ENCODE measurements at places on chromosomes 6 and 20.
A peak's percentile ranks its signal among the peaks of the same experiment; 100 is the strongest.

GRCh38 chr20:51331481-51331880, 211.0 kb downstream of the NFATC2 start:
- DNase-seq: no peak

DNA sequence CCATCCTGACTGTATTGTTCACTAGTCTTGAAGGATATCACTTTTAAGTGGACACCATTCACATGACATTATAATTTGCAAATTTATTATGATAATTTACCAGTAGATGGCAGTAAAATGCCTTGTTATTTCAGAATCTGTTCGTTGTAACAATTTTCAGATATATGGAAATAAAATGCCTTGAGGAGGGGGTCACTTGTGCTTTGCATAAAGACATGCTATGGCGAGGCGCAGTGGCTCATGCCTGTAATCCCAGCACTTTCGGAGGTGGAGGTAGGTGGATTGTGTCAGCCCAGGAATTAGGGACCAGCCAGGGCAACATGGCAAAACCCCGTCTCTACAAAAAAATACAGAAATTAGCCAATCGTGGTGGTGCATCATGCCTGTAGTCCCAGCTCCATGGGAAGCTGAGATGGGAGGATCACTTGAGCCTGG, 9.0 kb upstream of the NCOA6 start:
- peak; percentile 56 for DNase-seq

- no peak for DNase-seq
These were observed 2.0 kb downstream of the LY86 start for GRCh38 chr6:6590530-6590929.

- DNase-seq: no peak
These were observed 17.8 kb upstream of the TAGAP start for GRCh38 chr6:159062564-159062945.

DNA sequence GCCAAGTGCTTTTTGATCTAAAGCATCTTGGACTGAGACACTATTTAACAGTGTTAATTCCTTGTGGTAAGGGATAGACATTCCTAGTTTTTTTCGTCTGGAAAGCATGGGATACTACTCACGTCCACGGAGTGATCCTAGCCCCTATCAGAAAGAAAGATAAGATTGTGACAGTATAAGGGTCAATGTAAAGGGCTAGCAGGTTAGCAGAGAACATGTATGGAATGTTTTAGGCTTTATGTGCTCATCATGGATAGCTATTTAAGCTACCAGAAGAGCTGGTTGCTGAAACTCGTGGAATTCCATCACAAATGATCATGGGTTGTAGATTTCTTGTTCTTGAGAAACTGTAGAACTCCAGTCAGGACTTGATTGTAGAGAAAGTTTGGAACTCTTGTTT, 32.1 kb downstream of the CYB5R4 start:
- DNase-seq: no peak

- no peak for DNase-seq
These were observed 45.5 kb downstream of the TRAM2 start for GRCh38 chr6:52531396-52531795.

GRCh38 chr20:57620274-57620990, at the start of gene ZBP1:
Gene ZBP1, minus strand, starts transcription at chr20:57620426. Its CDS starts 131 bp downstream, at chr20:57620295.
- no peak for DNase-seq

DNA sequence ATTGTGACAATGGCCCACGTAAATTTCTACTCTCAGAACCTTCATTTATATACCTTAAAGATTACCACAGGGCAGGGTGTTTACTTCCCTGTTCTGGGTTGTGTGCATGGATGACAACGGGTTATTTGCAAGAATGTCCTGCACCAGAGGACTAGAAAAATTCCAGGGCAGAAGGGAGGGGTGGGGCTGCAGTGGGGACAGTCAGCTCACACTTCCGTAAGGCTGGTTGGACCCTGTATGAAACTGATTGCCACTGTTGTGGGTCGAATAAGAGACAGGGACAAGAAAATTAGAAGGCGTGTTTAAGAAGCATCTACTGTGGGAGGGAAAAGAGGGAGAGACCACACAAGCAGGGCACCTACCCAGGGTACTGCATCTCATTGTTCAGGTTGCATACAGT, 96.5 kb downstream of the SNAP25 start:
- no peak for DNase-seq

GRCh38 chr6:33597551-33598322, 17.7 kb upstream of the BAK1 start:
- DNase-seq: no peak

DNA sequence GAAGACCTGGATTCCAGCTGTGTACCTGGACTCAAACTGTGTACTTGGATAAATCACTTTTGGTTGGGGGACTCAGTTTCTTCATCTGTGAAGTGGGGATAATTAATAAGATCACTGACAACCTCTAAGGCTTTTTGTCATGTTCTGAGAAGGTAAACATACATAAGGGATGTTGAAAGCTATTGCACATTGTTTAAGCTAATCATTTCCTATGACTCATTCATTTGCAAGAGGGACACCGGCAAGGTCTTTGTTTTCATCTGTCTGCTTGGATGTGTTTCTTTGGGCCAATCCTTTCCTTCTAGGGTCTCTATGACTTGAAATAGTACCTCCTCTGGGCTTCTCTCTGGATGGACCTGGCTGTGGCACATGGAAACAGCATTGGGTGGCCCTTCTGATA, 6.8 kb downstream of the PROKR2 start:
- no peak for DNase-seq

DNA sequence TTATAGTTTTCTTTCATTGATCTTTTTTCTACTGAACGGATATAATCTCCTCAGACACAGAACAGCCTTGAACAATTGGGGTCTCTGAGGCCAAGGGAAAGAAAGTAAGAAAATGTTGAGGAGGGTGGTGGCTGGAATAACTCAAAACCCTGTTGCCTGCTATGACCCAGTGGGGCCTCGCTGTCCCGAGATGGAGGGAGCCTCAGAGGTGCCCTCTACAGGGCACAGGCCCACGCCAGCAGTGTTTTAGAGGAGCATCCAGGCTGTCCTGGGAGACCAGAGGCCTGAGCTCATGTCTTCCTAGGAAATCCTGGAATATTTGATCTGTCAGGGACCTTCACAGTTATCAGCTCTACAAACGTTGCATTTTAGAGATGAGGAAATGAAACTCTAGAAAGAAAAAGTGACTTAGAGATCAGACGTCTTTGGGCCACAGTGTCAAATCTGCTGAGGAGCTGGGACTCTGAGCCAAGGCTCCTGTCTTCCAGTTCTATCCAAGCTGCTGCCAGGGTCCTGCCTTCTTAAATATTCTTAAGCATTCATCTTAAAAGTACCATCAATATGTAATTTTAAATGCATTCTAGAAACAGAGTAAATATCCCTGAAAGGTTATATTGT, 26.3 kb downstream of the ALDH5A1 start:
- peak; percentile 8 for DNase-seq

- peak; percentile 58 for DNase-seq
These were observed 211.6 kb upstream of the SNX9 start for GRCh38 chr6:157611406-157611805.

- no peak for DNase-seq
These were observed 60.8 kb downstream of the NPEPL1 start for GRCh38 chr20:58753267-58753921.

DNA sequence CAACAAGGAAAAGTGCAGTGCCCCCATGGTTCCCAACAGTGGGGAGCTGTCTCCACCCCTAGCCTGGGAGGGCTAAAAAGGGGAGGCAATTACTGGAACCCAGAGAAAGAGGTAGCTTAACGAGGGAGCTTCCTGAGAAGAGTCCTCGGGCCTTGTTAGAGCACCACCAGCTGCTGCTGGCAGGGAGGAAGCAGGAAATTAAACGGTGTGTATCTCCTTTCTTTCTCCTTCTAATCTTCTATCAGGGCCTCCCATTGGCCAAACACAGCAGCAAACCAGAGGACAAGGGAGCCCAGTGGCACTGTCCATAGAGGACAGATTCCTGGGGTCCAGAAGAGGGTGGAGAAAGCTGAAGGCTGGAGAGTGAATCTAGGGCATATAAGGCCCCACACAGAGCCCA, 7.6 kb upstream of the BTN2A2 start:
- no peak for DNase-seq

- no peak for DNase-seq
These were observed 2.8 kb downstream of the SNAI1 start for GRCh38 chr20:49985617-49986016.

DNA sequence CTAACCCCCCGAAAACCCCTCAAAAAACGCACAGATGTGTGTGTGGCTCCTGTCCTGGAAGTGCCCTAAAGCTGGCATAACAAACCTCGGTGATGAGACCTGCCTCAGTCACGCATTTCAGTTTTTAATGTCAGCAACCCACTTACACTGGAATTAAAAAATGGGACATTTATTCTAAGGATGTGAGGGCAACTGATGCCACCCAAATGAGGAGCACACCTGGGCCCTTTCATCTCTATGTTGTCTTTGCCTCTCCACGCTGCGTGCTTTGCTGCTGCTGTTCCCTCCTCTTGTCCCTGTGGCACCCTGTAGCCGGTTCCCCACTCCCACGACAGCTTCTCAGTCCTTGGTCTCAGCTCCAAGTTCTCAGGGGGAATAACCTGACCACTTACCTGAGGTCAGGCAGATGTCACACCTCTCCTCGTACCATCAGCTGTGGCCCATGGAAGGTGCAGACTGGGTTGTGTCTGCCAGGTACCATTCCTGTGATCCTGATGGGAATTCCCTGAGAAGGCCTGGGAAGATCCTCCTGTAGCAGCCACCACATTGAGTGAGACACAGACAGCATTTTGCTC, 134.2 kb upstream of the THBS2 start:
- DNase-seq: no peak
